ENCODE measurements at places on chromosomes 6 and 20.

GRCh38 chr6:131636880-131637792 is at the start of gene ENPP3:
ENPP3 (plus strand) TSS chr6:131637302; CDS start chr6:131637385, 83 bp downstream.
- no peak for DNase-seq

DNA sequence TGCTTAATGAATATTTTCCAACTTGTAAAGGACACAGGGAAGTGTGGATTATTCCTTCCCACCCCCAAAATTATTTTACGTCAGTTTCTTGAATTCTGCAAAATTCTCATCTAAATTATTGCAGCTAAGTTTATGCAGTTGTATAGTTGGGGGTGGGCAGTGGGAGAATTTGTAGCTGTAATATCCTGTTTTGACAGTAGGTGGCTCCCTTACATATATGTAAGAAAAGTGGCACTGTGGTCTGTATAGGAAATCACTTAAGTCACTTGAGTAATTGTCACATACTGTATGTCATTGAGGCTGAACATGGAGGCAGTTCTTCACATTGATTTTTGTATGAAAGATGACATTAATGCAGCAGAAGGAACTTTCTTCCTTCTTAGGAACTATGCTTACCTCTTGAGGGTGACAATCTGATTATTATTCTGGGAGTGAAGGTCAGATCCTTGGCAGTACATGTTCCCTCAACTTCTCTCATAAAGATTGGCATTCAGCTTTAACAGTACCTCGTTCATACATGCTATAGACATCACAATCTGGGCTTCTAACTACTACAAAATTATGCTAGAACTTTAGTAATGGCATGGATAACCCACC is 14.6 kb upstream of the CFAP206 start:
- DNase-seq, result peak; percentile 65

- no peak for DNase-seq
These were observed 21.1 kb downstream of the FOXC1 start for GRCh38 chr6:1630771-1631217.

DNA sequence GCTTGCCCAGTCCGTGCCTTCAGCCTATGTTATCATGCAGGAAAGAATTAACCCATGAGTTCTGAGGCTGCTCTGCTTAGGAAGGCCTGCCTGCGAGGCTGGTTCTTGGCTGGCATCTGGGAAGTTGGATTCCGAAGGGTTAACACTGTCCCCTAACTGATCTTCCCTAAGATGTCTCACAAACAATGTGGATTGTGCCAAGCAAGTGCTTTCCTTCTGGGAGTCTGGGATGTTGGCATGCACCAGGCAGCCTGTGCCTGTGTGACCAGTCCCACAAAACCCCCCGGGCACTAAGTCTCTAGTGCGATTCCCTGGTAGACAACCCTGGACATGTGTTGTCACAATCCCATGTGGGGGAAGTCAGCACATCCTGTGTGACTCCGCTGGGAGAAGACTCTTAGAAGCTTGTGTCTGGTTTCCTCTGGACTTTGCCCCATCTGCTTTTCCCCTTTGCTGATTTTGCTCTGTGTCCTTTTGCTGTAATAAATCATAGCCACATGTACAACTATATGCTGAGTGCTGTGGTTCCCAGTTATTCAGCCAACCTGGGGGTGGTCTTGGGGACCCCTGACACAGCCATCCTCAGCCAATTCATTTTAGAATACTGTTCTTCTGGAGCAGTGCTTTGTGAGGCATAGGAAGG is 83.8 kb downstream of the SLC22A23 start:
- DNase-seq, result no peak

GRCh38 chr20:37308086-37309050 is 18.9 kb downstream of the MANBAL start:
- DNase-seq, result no peak

DNA sequence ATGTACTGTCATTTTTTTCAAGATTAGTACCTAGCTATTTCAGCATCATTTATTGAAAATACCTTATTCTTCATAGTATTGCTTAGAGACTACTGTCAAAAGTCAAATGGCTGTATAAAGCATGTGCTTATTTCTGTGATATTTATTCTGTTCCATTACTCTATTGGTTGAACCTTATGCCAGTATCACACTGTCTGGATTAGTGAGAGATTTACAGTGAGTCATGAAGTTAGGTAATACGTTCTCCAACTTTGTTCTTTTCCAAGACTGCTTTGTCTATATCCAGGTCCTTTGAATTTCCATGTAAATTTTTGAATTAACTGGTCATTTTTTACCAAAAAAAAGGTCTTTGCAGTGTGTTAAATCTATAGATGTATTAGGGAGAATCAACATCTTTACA is 18.6 kb upstream of the RNF217 start:
- DNase-seq, result no peak

DNA sequence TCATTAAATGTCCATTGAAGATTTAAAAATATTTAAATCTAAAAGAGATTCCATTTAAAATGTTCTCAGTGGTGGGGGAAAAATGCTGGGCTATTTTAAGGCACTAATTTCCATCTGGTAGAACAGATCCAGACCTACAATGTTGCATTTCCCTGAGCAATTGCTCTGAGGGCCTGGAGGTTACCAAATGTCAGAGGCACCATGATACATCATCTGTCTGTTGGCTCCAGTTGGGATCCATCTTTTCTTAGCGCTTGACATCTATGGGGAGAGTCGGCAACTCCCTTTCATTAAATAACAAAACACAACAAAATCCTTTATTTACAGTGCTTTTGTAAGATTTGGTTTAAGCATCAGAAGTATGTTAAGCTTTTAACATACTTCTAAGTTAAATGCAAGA is 224.5 kb downstream of the FOXC1 start:
- DNase-seq, result no peak

GRCh38 chr6:68086199-68086598 is 548.9 kb upstream of the ADGRB3 start:
- DNase-seq, result no peak

- DNase-seq, result no peak
These were observed 119.3 kb downstream of the F13A1 start for GRCh38 chr6:6201200-6201599.

DNA sequence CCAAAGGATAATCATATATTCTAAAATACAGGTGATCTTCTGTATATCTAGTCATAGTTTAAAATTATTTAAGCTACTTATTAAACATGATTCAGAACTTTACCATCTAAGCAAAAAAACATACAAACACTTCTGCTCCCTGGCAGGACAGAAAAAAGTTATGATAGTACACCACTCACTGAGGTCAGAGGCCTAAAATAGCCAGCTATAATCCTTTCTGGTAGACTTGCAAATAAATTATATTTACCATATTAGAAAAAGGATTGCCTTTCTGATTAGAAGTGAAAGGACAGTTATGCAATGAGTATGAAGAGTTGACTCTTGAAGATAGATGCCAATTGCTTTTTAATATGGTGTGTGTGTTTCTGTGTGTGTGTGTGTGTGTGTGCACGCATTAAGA is 207.4 kb downstream of the BMP2 start:
- no peak for DNase-seq

- peak; percentile 20 for DNase-seq
These were observed 86.3 kb downstream of the SLC22A23 start for GRCh38 chr6:3370361-3371221.

GRCh38 chr6:37638414-37639341 is 59.0 kb downstream of the MDGA1 start:
- DNase-seq, result no peak

- DNase-seq, result no peak
These were observed 237.6 kb upstream of the ZNF217 start for GRCh38 chr20:53831228-53831627.

DNA sequence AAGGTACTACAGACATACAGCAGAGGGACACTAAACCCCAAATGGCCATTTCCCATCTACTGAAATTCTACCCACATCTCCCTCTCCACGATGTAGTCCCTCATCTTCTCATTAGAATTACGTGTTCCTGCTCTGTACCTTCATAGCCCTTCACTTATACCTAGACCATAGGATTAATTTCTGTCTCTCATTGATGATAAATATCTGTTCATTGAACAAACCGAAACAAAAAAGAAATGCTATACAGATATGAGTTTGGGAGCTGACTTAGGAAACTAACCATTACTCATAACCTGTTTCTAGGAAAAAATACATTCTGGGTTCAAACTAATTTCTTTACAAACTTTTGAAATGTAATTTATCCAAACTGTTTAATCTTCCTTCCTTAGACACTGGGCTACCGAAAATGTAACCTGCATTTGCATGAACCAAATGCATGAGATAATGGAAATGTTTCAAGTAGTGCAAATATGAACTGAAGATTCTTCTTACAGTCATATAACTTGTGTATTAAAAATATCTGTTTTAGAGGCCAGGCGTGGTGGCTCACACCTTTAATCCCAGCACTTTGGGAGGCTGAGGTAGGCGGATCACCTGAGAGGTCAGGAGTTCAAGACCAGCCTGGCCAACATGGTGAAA is 85.3 kb downstream of the GJA10 start:
- no peak for DNase-seq

- no peak for DNase-seq
These were observed 13.7 kb upstream of the TMEM244 start for GRCh38 chr6:129874837-129875236.

DNA sequence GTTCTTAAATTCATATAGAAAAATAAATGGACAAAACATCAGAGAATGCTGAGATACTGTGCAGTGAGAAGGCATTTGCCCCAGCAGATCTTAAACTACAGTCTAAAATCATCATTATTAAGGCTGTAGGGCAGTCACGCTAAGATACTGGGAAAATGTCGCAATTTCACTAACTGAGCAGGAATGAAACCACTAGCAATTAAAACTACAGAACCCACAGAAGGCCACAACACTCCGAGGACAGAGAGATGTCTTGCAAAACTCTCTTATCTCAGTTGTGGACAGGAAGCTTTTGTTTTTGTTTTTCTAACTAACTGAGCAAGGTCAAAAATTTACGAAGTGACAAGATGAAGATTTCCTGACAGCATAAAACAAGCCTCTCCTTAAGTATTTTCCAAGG is 18.2 kb downstream of the GNAS-AS1 start:
- no peak for DNase-seq

- no peak for DNase-seq
These were observed 72.7 kb downstream of the IGF2R start for GRCh38 chr6:160041608-160042007.

DNA sequence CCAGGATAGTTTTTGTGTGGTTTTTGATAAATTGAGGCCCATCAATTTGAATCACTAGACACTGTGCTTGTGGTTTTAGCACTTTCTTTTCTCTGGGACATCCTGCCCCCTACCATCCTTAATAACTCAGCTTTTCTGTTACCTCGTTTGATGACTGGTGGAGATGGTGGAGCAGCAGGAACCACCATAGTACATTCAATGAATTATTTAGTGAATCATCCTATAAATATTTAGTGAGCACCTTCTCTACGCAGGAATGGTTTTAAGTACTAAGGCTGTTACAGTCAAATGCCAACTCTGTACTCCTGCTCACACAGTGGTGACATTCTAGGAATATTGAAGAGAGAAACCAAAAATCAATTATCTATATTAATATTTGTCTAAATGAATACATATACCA is 585.2 kb downstream of the HAO1 start:
- DNase-seq, result no peak

GRCh38 chr6:6683969-6684833 is 95.7 kb downstream of the LY86 start:
- DNase-seq, result no peak

DNA sequence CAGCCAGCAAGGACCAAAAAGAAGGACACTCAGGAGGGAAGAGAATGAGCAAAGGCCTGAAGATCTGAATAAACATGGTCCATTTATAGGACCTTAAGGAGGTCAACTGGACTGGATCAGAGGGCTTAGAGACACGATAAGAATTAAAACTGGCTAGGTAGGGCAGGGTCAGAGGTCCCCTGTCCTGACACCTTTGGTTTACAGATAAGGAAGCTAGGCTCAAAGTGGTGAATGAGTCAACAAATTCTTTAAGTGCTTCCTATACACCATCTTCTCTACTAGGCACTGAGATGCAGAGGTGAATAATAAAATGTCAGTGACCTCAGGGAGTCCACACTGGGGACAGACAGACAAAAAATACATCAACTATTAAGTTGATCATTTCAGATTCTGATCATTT is 70.3 kb downstream of the HIVEP2 start:
- DNase-seq, result no peak

GRCh38 chr6:123215211-123215610 is 219.2 kb downstream of the CLVS2 start:
- DNase-seq, result no peak

DNA sequence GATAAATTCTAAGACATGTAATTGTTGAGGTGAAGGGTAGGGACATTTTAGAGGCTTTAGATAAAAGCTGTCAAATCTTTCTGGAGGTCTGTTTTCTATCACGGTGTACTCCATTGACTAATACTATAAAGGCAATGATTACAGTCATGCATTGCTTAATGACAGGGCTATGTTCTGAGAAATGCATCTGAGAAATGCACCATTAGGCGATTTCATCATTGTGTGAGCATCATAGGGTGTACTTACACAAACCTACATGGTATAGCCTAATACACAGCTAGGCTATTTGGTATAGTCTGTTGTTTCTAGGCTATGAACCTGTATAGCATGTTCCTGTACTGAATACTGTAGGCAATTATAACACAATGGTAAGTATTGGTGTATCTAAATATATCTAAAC is 71.3 kb upstream of the FYN start:
- DNase-seq, result no peak

GRCh38 chr6:112183271-112183671 is 71.1 kb downstream of the LAMA4 start:
- no peak for DNase-seq

- no peak for DNase-seq
These were observed 420.6 kb downstream of the COL12A1 start for GRCh38 chr6:74785236-74785635.

DNA sequence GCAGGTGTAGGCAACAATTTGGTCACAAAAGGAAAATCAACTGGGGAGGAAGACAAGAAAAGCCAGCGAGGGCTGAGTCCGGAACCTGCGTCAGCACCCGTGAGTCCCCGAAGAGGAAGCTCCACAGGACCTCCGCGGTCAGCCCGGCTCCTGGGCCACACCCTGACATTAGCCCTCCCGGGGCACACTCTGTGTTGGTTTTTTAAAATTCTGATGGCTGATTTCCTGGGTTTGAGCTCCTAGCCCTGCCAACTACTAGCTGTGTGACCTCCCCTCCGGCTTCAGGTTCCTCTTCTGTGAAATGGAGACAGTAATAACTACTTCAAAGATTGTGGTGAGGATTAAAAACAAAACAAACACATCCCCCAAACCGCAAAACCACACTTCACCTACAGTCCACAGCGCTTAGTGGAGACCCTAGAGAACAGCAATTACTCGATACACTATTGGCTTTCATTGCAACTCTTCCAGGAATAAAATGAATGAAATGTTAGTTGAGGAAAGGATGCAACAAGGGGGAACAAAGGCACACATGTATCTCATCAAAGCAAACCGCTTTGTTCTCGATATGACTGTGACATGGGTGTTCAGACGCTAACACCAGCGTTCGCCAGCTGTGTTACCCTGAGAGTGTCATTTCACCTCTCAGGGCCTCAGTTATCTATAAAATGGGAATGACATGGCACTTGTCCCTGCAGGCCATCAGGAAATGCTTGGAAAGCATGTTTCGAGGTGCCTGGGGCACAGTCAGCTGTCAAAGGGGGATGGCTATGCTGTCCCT is 985 bp downstream of the ZBP1 start:
- peak; percentile 82 for DNase-seq

- DNase-seq, result no peak
These were observed 65.1 kb upstream of the STX16 start for GRCh38 chr20:58585753-58586540.

- no peak for DNase-seq
These were observed 66.1 kb upstream of the SLC22A16 start for GRCh38 chr6:110542311-110543024.

- DNase-seq, result no peak
These were observed 85.4 kb upstream of the GPR6 start for GRCh38 chr6:109892451-109893435.

All from CD4-positive, alpha-beta T cell treated with Interleukin-1 beta for 1 hour (primary cell).